ENCODE measurements at places on chromosomes 5 and 9. TPM values are rescaled to one million over a fixed set of nuclear protein-coding genes. Genes with fewer than 3 reads are reported as not detected.

- no peak overlapping the region for H3K4me3 ChIP-seq
- H3K36me3 ChIP-seq: no peaks in the 10 kb centered on the region
- H3K4me1 ChIP-seq: no peaks in the 10 kb centered on the region
- peaks cover 4% of the 10 kb centered on the region for H3K27me3 ChIP-seq
- no peak for DNase-seq
- no peak overlapping the region for H3K27ac ChIP-seq
Observed at GRCh38 chr9:116238225-116238624, 84.6 kb downstream of the PAPPA start.

- H3K4me1 ChIP-seq: peaks cover 5% of the 10 kb centered on the region
- H3K36me3 ChIP-seq: no peaks in the 10 kb centered on the region
- H3K27ac ChIP-seq: no peak overlapping the region
- H3K4me3 ChIP-seq: no peak overlapping the region
Observed at GRCh38 chr9:32589083-32589723, 16.2 kb upstream of the NDUFB6 start.

DNA sequence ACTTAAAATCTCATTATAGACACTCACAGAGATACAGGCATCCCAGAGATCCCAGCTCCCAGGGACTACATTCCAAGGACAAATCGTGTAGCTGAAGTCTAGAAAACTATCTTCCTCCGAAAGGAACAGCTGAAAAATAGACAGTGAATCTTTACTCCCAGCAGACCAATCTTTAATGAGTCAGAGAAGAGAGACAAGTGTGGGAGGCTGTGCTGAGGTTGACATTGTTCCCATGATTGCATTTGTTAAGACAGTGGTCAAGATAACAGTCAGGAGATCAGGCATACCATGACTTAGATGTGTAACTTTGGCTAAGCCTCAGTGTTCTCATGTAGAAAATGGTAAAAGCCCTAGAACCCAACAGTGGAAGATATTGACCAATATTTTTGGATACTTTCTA is 120.7 kb downstream of the PAPPA start:
- no peak overlapping the region for H3K27ac ChIP-seq
- H3K27me3 ChIP-seq: peaks cover 5% of the 10 kb centered on the region
- H3K36me3 ChIP-seq: no peaks in the 10 kb centered on the region
- H3K4me1 ChIP-seq: no peaks in the 10 kb centered on the region

DNA sequence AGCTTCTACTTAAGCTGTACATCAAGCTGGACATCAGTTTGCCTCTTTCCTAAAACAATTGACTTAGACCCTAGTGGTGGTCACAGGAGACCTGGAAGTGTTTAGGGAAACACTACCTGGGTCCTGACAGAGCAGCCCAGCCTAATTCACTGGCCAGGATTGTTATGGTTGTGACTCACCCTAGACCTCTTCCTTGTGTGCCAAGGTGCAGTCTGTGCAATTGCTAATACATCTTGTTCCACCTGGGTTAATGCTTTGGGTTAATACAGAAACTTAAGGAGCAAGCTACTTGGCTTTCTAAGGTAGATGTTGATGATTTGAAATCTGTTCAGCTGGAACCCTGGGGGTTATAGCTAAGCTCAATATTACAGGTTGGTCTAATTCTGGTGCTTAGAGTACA is 48.7 kb upstream of the SLC46A2 start:
- no peak overlapping the region for H3K27ac ChIP-seq
- no peak overlapping the region for H3K4me3 ChIP-seq
- DNase-seq: no peak
- H3K36me3 ChIP-seq: no peaks in the 10 kb centered on the region
- H3K27me3 ChIP-seq: no peaks in the 10 kb centered on the region

- no peak for DNase-seq
- no peak overlapping the region for H3K27ac ChIP-seq
- H3K27me3 ChIP-seq: no peaks in the 10 kb centered on the region
- no peak overlapping the region for H3K4me3 ChIP-seq
- H3K36me3 ChIP-seq: no peaks in the 10 kb centered on the region
Observed at GRCh38 chr5:66538531-66538930, 57.7 kb upstream of the MAST4 start.

GRCh38 chr9:4164356-4164755 is 135.5 kb downstream of the GLIS3 start:
- H3K27ac ChIP-seq: no peak overlapping the region
- H3K4me1 ChIP-seq: no peaks in the 10 kb centered on the region
- no peaks in the 10 kb centered on the region for H3K27me3 ChIP-seq
- H3K36me3 ChIP-seq: no peaks in the 10 kb centered on the region

Gene DNAH5
- 0.19 TPM for total RNA-seq

Gene RAD50
- 18.7 TPM for total RNA-seq

Gene DNAJC18
- total RNA-seq: 0.92 TPM

Measured in liver (tissue), 10 donors.